Fibroblast of upper back skin (primary cell): ENCODE measurements at places on chromosomes 5 and 9.
A peak's percentile ranks its signal among the peaks of the same experiment; 100 is the strongest.

DNA sequence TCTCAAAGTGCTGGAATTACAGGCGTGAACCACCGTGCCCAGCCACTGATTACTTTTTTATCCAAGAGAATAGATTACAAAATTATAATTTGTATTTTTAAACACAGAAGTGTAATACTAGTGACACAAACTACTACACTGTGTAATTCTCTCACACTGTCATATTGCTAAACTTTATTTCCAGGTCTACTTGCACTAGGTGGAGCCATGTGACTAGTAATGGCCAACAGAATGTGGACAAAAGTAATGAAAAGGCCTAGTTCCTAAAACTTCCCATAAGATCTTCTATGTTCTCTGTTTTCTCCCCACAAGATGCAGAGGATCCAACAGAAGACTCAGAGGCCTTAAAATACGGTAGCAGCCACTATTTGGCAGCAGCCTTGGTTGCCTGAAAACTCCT is 27.3 kb downstream of the NADK2 start:
- no peak for DNase-seq

DNA sequence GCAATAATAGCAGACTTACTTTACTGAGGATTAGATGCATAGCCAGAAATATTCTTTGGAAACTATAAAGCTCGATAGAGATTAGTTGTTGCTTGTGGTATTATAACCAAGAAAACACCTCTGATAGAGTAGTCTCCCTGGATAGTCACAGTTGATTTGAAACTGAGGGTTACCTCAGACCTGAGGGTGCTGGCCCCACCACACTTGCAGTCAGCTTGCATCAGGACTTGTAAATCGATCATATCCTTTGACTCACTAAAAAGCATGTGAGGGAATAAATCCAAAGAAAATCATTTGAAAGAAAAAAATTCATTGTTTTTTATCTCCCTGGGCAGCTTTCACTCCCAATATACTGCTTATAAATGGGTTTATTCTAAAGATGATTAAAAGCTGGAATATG is 39.4 kb downstream of the GALNT12 start:
- peak; percentile 51 for DNase-seq

GRCh38 chr5:88485531-88485930 is 216.9 kb upstream of the TMEM161B start:
- no peak for DNase-seq

DNA sequence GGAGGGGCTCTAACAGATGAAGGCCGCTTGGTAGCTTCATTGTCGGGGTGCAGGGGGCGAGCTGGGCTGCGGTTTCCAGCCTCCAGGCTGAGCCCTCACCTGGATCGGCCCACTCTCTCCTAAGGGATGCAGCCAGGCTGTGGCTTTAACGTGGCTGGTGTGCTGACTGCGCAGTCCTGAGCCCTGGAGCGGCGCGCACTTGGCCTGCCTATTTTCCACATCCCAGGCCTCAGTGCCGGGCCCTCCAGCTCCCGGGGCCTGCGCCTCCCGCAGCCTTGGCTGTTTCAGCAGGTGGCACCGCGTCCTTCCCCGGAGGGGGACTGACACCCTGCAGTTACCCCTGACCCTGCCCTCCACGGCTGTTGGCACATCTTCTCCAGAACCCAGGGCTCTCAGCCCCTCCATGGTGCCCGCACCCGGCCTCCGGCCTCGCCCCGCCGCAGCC is 1.4 kb downstream of the RNU6ATAC start:
- DNase-seq = no peak

- DNase-seq = no peak
Measured at GRCh38 chr5:146005264-146005663, 68.9 kb downstream of the SH3RF2 start.

GRCh38 chr5:10153394-10153793 is 96.3 kb downstream of the ATPSCKMT start:
- no peak for DNase-seq

DNA sequence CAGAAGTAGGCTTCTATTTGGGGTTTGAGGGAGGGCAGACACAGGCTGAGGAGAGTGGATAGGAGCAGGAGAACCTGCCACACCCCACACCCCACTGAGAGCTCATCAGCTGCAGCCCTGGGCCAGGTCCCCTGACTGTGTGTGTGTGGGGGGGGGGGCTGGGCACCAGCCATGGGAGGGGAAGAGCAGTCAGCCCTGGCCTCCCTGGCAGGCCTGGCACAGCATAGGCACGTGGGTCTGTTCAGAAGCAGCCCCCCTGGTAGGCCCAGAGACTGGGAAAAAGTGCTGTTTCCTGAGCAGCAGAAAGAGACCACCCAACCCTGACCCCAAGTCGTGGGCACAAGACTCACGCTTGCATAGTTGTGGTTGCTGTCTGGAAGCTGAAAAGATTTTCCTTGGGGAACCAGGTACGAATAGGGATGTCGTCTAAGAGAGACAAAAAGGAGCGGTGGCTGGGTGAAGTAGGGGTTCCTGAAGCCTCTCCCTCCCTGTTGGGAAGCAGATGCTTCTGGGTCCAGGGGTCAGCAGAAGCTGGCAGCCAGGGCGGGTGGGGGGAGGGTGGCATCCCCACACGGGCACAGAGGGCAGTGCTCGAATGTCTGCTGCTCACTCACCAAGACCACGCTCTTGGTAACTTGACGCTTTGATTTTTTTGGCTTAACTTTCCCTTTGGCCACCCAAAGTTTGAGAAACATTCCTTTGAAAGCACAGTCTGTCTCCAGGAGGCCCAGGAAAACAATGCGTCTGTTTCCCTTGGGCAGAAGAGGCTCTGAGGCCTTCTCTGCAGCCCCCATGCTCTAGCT is 2.9 kb downstream of the NSMF start:
- DNase-seq = peak; percentile 40

GRCh38 chr9:19104515-19105282 is 2.0 kb upstream of the HAUS6 start:
- peak; percentile 26 for DNase-seq
